ENCODE measurements at places on chromosomes 6 and 20.

DNA sequence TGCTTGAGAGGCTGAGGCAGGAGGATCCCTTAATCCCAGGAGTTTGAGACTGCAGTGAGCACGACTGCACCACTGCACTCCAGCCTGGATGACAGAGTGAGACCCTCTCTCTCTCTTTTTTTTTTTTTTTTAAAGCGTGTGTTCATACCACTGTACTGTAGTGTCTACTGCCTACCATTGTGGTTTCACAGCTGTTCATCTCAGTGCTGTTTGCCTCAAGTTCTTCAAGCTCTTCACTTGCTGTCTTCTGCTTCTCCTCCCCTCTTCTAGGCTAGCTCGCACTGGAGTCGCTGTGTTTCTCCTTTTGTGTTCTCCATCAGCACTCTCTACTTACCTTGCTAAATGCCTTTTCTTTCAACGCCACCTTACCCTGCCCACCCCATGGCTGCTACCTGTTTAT, 7.4 kb downstream of the FOXO3 start:
- DNase-seq, result no peak

GRCh38 chr6:146026873-146027272, 2.0 kb upstream of the GRM1 start:
- no peak for DNase-seq

- DNase-seq, result no peak
Measured at GRCh38 chr20:46930640-46931339, 36.1 kb downstream of the EYA2 start.

- peak; percentile 7 for DNase-seq
Measured at GRCh38 chr6:8627085-8627861, 191.9 kb upstream of the SLC35B3 start.

DNA sequence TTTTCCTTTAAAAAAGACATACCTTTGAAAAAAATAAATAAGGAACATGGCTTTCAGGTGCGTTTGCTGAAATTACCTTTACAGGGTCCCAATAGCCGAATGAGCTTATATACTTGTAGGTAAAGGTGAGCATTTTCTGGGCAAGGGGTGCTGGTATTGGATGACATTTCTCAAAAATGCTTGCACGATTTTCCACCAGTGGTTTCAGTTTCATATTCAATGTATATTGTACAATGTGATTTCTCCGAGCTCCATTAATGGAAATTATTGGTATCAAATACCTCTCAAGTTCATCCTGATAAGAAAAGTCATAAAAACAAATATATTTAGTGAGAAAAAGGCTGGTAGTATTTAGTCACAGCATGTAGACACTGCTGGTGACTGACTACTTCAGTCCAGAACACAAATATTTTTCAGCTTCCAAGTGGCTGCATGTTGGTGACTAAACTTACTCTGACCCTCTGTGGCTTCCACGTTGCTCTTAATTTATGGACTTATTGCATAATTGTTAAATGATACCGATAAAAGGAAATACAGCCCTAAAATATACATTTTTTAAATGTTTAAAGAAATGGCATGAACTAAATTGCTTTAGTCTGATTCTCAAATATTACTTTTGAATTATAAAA, 32.9 kb upstream of the ZBTB24 start:
- DNase-seq, result no peak

DNA sequence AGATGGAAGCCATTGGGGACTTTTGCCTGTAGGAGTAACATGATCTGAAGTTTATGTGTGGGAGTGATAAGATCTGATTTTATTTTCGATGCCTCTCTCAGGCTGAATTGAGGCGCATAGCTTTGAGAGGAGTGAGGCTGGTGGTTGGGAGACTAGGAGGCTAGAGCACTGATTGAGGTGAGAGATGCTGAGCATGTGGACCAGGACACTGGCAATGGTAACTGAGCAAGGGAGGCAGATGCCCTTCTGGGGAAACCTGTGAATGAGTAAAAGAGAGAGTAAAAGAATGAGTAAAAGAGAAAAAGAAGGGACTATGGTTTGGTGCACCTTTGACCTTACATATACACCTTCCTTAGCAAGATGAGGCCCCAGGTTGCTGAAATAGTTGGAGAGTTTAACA, 3.0 kb downstream of the RRP36 start:
- no peak for DNase-seq

DNA sequence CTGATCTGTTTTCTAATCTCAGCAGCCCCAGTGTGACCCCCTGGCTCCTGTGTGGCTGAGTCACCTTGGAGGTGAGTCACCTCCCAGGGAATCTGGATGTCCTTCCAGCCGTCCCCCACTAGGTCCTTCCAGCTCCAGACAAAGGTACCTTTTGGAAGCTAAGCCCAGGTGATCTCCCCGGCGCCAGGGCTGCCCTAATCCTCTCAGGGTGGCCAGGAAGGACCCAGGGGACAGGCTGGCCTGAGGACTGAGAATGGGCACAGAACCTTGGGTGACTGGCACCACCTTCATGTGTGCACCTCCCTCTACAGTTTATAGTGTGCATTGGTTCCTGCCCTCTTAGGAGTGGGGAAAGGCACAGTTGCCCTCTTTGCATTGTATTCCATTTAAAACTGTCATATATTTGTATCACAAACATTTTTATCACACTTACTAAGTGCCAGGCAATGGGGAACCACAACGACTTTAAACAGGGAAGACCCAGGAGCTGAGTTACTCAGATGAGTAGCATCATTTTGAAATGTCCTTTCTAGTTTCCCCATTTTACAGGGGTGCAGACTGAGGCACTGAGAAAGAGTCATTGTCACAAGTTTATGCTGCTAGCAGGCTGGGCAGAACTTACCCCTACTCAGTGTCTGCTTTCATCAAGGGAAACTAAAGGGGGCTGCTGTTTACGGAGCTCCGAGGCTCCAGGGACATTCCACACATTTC, 2.6 kb upstream of the BPIFB4 start:
- DNase-seq, result no peak

DNA sequence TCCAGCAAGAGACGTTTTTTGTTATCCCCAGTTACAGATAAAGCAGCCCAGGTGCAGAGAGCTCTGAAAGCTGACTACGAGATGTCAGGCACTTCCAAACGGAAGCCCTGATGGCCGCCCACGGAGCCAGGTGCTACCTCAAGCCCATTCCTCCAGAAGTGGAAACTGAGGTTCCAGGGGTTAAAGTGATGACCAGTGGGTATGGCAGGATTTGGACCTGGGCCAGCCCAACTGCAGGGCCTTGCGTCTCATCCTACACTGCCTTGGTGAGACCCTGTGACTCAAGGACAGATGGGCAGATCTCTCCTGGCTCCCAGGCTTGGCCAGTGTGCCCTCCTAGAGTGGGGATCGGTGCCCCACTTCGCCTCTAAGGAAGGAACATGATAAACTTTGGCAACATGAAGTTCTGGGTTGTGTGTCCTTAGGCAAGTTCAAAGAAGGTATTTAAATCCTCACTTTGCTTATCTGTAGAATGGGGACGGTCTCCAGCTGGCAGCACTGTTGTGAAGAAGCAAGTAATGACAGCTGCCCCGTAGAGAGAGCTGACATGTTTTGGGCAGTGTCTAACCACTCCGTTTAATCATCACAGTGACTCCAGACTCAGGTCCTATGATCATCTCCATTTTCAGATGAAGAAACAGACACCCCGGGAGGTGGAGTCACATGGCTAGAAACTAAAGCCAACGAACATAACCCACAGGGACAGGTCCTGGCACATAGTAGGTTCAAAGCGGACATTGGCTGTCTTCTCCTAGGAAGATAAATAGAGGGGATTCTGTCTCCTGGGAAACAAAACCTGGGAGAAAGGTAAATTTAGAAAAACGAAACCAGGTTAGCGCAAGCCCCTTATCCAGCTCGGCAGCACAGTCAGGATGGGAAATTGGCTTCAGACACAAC, 34.4 kb upstream of the CDH22 start:
- DNase-seq, result no peak

Data from mesenchymal stem cell (in vitro differentiated cells and primary cell).